ENCODE measurements at places on chromosomes 2 and 18.

GRCh38 chr2:197677483-197677882, 2.1 kb upstream of the RFTN2 start:
- DNase-seq, result no peak

DNA sequence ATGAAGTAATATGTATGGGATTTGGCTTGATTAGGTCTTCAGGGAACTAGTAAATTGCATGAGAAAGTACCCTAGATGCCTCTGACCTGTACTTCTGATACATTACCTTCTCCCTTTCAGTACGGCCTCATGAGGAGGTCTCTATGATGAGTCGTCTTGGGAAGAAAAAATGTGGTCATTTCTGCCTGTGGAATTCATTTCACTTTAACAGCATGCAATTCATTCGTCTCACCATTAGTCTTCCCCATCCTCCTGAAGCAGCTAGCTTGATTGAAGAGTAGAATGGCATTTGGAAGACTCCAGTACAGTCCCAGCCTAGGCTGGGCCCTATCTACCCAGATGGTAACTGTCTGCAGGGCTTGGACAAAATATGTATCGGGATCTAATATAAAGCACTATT, 52.2 kb downstream of the TMX3 start:
- DNase-seq, result no peak

DNA sequence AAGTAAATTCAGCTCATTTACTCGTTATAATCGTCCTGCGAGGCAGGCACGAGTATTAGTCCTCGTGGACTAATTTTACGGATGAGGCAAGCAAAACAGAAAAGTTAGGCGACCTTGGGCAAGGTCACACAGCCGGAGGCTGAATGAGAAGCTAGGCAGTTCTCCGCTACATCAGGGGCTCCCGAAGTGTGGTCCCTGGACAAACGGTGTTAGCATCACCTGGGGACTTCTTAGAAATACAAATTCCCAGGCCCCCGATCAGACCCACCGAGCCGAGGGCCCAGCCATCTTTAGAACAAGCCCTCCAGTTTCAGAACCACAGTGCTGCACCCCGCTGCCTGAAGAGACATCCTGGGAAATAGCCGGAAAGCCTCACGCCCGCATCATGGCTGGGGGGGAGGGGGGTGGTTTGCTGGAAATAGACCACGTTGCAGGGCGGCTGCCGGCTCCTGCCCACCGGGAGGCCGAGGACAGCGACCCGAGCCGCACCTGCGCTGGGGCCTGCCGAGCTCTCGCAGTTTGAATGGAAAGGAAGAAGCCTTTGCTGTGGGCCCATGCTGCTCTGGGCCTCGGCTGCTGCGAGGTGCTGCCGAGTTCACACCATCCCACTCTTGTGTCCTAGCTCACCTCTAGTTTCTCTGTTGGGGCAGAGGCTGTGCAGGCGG, 72.2 kb downstream of the TFCP2L1 start:
- DNase-seq, result no peak

GRCh38 chr2:35794796-35795450, 560.7 kb upstream of the CRIM1 start:
- no peak for DNase-seq

- DNase-seq, result no peak
Observed at GRCh38 chr2:97715951-97716694, 2.7 kb downstream of the ZAP70 start.
